Motor neuron (in vitro differentiated cells): ENCODE measurements at places on chromosomes 4 and X. TPM values are rescaled to one million over a fixed set of nuclear protein-coding genes. Genes with fewer than 3 reads are reported as not detected.

- no peak for ATAC-seq
These were observed 8.2 kb upstream of the SEC24B start for GRCh38 chr4:109425405-109425804.

DNA sequence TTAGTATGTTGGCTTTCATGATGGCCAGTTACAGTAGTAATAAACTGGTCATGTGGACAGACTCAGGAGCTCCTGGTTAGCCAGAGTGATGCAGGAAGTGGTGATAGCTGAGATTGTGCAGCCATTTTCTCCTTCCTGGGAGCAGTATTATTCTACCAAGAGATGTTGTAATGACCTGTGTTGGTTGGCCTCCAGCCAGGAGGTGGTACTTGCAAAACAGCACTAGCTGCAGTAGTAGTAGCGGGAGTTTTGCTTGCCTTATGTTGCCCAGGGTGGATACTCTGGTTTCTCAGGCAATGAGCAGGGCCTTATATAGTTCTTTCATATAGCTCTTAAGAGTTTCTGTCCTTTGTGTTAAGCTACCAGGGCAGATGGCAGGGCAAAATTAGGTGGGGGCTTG, 998.8 kb downstream of the GLUD2 start:
- no peak for ATAC-seq

The NAP1L2 gene
- 0.30 and 0.66 TPM in 2 replicates for total RNA-seq

- ATAC-seq, result no peak
These were observed 66.2 kb downstream of the NCAPG start for GRCh38 chr4:17876943-17877342.

The FAAH2 gene
- 0.55 and 0.98 TPM in 2 replicates for total RNA-seq
